ENCODE measurements at places on chromosomes 1 and 21. TPM values are rescaled to one million over a fixed set of nuclear protein-coding genes. Genes with fewer than 3 reads are reported as not detected.

Gene KLHDC9
- 1.9 TPM for total RNA-seq

Gene LRRC38
- total RNA-seq = not detected

Gene SPRR1B
- total RNA-seq = 15.3 TPM

Gene CLCA2
- total RNA-seq = 59.8 TPM

Gene PPM1J
- 5.1 TPM for total RNA-seq

Gene TMEM82
- total RNA-seq = not detected

Gene GPR25
- total RNA-seq = not detected

Gene CHODL
- 0.48 TPM for total RNA-seq

Gene PTPN7
- not detected for total RNA-seq
